ENCODE measurements at places on chromosomes 11 and 22.

- DNase-seq: no peak
Measured at GRCh38 chr11:114135737-114136151, 76.2 kb downstream of the ZBTB16 start.

DNA sequence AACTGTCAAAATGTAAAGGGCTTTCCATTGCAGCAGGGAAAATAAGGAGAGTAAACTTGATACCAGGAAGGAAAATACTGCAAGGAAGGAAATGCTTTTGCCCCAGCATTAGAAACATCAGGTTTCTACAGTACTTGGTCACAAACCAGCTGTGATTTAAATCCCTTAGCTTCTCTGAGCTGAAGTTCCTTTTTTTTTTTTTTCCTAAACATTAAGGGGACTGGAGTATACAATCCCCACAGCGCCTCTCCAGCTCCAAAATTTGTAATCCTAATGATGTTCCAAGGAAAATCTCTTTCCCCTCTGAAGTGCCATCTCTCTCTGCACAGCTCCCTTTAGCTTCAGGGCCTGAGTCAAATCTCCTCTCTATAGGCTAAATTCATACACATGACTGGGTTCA, 220.5 kb upstream of the PITPNB start:
- DNase-seq: no peak

DNA sequence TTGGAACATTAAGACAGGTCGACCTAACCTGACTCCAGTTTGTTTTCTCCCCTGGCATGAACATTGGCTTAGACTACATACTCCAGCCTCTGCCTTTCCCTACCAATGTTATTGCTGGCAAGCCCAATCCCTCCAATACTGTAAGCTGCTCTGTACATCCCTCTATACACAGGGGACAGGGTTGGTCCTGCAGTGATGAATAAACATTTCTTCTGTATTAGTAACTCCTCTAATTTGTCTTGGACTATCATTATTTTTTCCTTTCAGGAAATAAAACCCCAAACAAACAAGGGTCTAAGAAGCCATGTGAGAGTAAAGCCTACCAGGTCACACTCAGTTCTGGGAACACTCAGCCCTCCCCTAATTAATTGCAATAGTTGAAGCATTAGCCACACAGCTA, 35.1 kb upstream of the FJX1 start:
- DNase-seq: no peak

GRCh38 chr11:119992171-119993051, 145.5 kb downstream of the TRIM29 start:
- no peak for DNase-seq

GRCh38 chr11:9132203-9132878, 40.9 kb upstream of the SCUBE2 start:
- no peak for DNase-seq

GRCh38 chr11:61543606-61544306, 35.2 kb downstream of the LRRC10B start:
- no peak for DNase-seq

- no peak for DNase-seq
Measured at GRCh38 chr11:47061429-47062178, 115.1 kb downstream of the ARFGAP2 start.

DNA sequence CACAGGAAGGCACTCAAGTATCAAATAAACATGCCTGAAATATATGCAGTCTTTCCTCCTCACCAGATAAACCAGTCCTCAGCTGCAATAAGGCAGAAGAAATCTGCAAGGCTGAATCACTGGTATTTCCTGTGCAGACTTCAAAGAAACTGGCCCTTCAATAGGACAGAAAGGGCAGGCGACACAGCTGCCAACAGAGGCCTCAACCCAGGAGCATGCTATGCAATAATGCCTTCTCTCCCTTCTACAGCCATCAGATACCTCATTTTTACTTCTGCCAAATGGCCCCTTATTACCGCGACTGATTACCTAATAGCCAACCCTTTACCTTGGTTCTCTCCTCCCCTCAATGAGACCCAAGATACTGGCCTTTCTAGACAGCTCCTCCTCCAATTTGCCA, 8.0 kb downstream of the NUMA1 start:
- no peak for DNase-seq

Measured in stimulated activated CD4-positive, alpha-beta T cell treated with anti-CD3 and anti-CD28 coated beads, Interleukin-15, amount 100 ng/mL, for 1 hour (primary cell).